ENCODE measurements at places on chromosomes 16 and 17. TPM values are rescaled to one million over a fixed set of nuclear protein-coding genes. Genes with fewer than 3 reads are reported as not detected.

LGALS3BP gene
- polyA plus RNA-seq, result 102 TPM

GRCh38 chr17:8692916-8693315 is 51.7 kb downstream of the CCDC42 start:
- DNase-seq, result no peak

DNA sequence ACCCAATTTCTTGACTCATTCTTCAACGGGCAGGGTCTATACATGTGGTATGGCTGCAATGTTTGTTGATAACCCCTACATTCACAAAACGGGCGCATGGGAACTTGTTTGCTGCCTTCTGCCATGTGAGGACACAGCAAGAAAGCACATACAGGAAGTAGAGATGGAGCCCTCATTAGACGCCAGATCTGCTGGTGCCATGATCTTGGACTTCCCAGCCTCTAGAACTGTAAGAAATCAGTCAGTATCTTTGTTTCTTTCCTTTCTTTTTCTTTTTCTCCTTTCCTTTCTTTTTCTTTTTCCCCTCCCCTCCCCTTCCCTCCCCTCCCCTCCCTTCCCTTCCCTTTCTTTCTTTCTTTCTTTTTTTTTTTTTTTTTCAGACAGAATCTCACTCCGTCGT is 165.2 kb downstream of the WWOX start:
- no peak for DNase-seq

- DNase-seq, result no peak
Measured at GRCh38 chr17:59492091-59492451, 73.3 kb upstream of the DHX40 start.

CX3CL1 gene
- polyA plus RNA-seq, result 0.02 TPM

TPSB2 gene
- not detected for polyA plus RNA-seq

DNA sequence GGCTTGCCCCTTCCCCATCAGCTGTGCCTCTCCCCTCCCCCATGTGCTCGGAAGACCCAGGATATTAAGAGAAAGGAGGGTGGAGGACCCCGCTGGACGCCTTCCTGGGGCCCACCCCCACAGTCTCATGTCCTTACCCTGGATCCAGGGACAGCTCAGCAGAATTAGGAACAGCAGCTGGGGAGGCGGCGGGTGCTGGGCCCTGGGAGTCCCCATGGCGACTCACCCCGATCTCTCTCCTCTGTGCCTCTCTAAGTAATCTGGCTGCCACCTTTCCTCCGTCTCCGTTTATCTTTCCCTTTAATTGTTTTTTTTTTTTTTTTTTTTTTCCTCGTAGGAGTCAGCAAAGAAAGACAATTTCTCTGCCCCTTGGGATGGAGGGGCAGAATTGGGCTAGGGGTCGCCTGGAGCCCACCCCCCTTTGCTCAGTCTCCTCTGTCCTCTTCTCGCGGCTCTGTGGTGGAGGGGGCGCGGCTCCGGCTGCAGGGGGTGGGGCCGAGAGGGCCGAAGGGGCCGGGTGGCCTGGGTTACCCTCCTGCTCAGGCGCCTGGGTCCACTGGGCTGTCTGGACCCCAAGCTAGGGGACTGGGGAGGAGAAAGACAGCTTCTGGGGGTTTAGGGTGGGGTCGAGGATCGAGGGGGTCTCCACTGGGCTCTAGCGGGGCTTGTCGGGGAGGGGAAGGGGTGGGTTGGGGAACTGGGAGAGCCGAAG is 390 bp downstream of the SEZ6L2 start:
- no peak for DNase-seq

KRT24 gene
- not detected for polyA plus RNA-seq

- DNase-seq, result peak; percentile 100
Measured at GRCh38 chr17:6752068-6752909, 3.6 kb upstream of the XAF1 start.

GRCh38 chr17:75003070-75003956 is 9.2 kb upstream of the MRPL58 start:
- no peak for DNase-seq

DNA sequence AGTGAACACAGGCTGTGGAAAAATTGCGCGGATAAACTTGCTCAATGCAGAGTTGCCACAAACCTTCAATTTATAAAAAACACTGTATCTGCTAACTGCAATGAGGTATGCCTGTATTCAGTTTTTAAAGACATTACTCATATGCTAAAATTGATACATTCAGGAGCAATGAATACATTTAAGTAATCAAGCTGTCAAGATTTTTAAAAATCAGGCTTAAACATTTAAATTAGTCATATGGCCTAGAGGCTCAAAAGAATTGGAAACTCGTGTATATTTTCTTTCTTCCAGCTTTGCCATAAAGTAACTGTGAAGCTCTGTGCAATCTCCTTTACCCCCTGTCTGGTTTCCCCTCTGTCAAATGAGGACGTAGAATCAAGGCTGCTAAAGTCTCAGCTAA is 4.1 kb downstream of the SYNRG start:
- DNase-seq, result no peak

GRCh38 chr17:43549496-43549895 is 3.4 kb upstream of the ETV4 start:
- DNase-seq, result no peak

SLC16A13 gene
- polyA plus RNA-seq, result 1.4 TPM

DNA sequence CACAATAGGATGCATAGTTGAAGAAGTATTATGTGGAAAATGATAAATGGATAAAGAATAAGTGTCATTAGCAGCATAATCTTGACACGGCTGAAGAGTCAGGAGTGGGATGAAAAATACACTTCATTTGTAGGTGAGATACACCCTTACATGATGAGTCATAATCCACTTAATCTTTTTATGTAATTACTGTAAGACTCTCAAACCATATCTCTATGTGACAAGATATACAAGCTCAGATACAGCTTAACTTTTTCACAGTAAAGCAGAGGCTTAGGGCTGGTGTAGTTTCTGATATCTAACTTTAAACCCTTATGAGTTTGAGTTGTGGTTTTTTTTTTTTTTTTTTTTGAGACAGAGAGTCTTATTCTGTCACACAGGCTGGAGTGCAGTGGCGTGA is 101.2 kb downstream of the FTO start:
- DNase-seq, result no peak

TP53TG3B gene
- not detected for polyA plus RNA-seq

ZFHX3 gene
- polyA plus RNA-seq, result 2.8 TPM

ZNF207 gene
- 165 TPM for polyA plus RNA-seq

RRAD gene
- polyA plus RNA-seq, result 1.8 TPM

PITPNM3 gene
- 0.64 TPM for polyA plus RNA-seq

DNA sequence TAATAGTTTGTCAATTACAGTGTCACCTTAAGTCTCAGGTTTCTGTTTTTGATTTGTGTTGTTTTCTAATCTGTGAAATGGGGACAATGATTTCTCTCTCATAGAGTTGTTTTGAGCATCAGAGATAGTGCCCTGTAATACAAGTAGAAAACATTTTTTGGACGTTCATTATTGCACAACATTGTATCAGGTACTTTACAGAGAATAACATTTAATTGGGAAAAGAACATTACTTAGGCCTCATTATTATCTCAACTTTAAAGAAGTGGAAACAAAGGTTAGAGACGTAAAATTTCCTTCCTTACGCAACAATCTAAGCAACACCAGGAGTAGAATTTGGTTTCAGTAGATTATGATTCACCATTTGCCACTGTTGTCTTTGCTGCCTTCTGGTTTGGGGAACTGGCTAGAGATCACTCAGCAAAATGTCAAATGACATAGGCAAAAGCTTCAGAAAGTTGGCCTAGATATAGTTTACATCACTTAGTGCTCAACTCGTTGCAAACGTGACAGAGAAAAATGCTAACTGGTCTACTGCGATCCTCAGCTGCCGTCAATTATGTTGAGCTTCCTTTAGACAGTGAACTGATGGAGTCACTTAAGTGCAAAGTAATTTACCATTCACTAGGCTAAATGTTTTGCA is 1026.8 kb downstream of the CDH11 start:
- DNase-seq, result no peak
